ENCODE measurements at places on chromosomes 2 and 18. TPM values are rescaled to one million over a fixed set of nuclear protein-coding genes. Genes with fewer than 3 reads are reported as not detected.

DPYSL5 gene
- 2.6 TPM for polyA plus RNA-seq

G6PC2 gene
- polyA plus RNA-seq: not detected

SLC23A3 gene
- polyA plus RNA-seq: 0.26 TPM

MGAT4A gene
- 2.9 TPM for polyA plus RNA-seq

SERPINB4 gene
- polyA plus RNA-seq: 2.3 TPM

ASIC4 gene
- polyA plus RNA-seq: 0.40 TPM

SDC1 gene
- 16.6 TPM for polyA plus RNA-seq

CFAP65 gene
- 0.37 TPM for polyA plus RNA-seq

KCNG3 gene
- polyA plus RNA-seq: 2.5 TPM

RAPGEF4 gene
- polyA plus RNA-seq: 1.7 TPM

NAT8 gene
- not detected for polyA plus RNA-seq

HAAO gene
- polyA plus RNA-seq: 3.2 TPM

EFR3B gene
- polyA plus RNA-seq: 2.9 TPM

MC5R gene
- polyA plus RNA-seq: 0.21 TPM

NPAS2 gene
- 1.0 TPM for polyA plus RNA-seq

MSTN gene
- not detected for polyA plus RNA-seq

ZC3H15 gene
- 242 TPM for polyA plus RNA-seq

LRATD1 gene
- 1.8 TPM for polyA plus RNA-seq

EPB41L3 gene
- 8.0 TPM for polyA plus RNA-seq

CAPN13 gene
- 0.50 TPM for polyA plus RNA-seq

RGPD4 gene
- not detected for polyA plus RNA-seq

ANKRD30B gene
- not detected for polyA plus RNA-seq

FSIP2 gene
- polyA plus RNA-seq: 3.0 TPM

MAP3K19 gene
- polyA plus RNA-seq: not detected

CRYBA2 gene
- polyA plus RNA-seq: not detected

GPAT2 gene
- 1.4 TPM for polyA plus RNA-seq

ZNF521 gene
- polyA plus RNA-seq: 3.1 TPM

TSPYL6 gene
- polyA plus RNA-seq: not detected

HOXD13 gene
- polyA plus RNA-seq: not detected

PSMA8 gene
- not detected for polyA plus RNA-seq

TMEM200C gene
- 0.73 TPM for polyA plus RNA-seq

CDH20 gene
- not detected for polyA plus RNA-seq

DES gene
- 1.0 TPM for polyA plus RNA-seq

BMP10 gene
- not detected for polyA plus RNA-seq

PLCL1 gene
- polyA plus RNA-seq: not detected

YES1 gene
- 27.3 TPM for polyA plus RNA-seq

CD8A gene
- polyA plus RNA-seq: 0.12 TPM
